ENCODE measurements at places on chromosomes 7 and 10. TPM values are rescaled to one million over a fixed set of nuclear protein-coding genes. Genes with fewer than 3 reads are reported as not detected.
A peak's percentile ranks its signal among the peaks of the same experiment; 100 is the strongest.

Gene AKR1C4
- not detected for total RNA-seq

Gene LAMB1
- 152 TPM for total RNA-seq

Gene FLNC
- total RNA-seq, result 31.9 TPM

Gene MRC1
- total RNA-seq, result 18.9 TPM

- H3K36me3 ChIP-seq, result no peaks in the 10 kb centered on the region
- H3K27ac ChIP-seq, result no peak overlapping the region
- peaks cover 25% of the 10 kb centered on the region for H3K4me1 ChIP-seq
- no peak overlapping the region for H3K4me3 ChIP-seq
These were observed 25.3 kb downstream of the MAP3K8 start for GRCh38 chr10:30459283-30459682.

- no peaks in the 10 kb centered on the region for H3K27me3 ChIP-seq
- no peak overlapping the region for H3K27ac ChIP-seq
- no peaks in the 10 kb centered on the region for H3K4me1 ChIP-seq
- no peaks in the 10 kb centered on the region for H3K36me3 ChIP-seq
These were observed 286.7 kb upstream of the PRKCQ start for GRCh38 chr10:6866757-6867156.

- H3K27me3 ChIP-seq, result no peaks in the 10 kb centered on the region
- H3K4me3 ChIP-seq, result no peak overlapping the region
- no peak for DNase-seq
- H3K27ac ChIP-seq, result no peak overlapping the region
These were observed 26.8 kb upstream of the ITPRID1 start for GRCh38 chr7:31487071-31487470.

DNA sequence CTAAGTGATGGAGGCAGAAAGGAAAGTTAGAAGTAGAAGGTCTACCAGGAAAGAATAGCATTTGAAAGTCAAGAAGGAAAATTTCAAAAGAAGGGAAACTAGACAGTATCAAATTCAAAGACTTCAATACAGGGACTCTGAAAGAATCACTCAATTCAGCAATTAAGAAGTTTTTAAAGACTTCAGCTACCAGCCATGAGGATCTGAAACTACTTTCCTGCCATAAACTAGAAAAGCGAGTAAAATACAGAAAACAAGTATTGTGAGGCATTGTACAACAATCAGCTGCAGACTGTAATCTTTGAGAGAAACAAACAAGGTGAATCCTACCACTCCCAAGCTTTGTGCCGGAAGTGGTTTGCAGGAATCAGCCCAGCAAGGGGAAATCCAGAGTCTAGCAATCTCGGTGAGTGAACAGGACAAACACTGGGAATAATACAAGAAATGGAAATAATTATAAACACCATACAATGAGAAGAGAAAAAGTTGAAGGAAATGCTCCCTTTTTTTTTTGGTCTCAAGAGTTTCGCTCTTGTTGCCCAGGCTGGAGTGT lies 62.4 kb downstream of the ARHGAP12 start:
- H3K4me3 ChIP-seq, result no peak overlapping the region
- H3K36me3 ChIP-seq, result no peaks in the 10 kb centered on the region
- H3K27me3 ChIP-seq, result no peaks in the 10 kb centered on the region
- no peak overlapping the region for H3K27ac ChIP-seq
- peaks cover 10% of the 10 kb centered on the region for H3K4me1 ChIP-seq
- no peak for DNase-seq

Gene RPEL1
- total RNA-seq, result not detected

DNA sequence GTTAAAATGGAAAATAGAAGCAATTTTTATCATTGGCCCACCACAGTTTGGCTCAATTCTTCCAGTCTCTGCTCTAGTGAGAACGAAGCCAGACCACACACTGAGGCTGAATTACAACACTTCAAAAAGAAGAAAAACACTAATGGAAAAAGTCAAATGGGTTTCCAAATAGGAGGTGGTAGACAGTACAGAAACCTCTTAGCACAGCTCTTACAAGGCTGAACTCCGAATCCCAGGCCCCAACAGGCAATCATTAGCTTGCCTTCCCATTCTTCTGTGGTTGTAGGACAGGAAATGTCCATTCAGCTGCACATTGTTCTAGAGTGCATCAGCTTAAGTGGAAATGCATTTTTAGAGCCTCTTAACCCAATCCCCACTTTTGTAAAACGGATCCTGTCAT lies 115.1 kb upstream of the MEOX2 start:
- no peak overlapping the region for H3K27ac ChIP-seq
- H3K27me3 ChIP-seq, result no peaks in the 10 kb centered on the region
- no peaks in the 10 kb centered on the region for H3K36me3 ChIP-seq
- no peaks in the 10 kb centered on the region for H3K4me1 ChIP-seq
- DNase-seq, result no peak
- no peak overlapping the region for H3K4me3 ChIP-seq

- no peaks in the 10 kb centered on the region for H3K27me3 ChIP-seq
- DNase-seq, result no peak
- no peak overlapping the region for H3K27ac ChIP-seq
- no peaks in the 10 kb centered on the region for H3K4me1 ChIP-seq
These were observed 610.4 kb downstream of the IPMK start for GRCh38 chr10:57657164-57657765.

Gene ASIC3
- total RNA-seq, result 3.7 TPM

DNA sequence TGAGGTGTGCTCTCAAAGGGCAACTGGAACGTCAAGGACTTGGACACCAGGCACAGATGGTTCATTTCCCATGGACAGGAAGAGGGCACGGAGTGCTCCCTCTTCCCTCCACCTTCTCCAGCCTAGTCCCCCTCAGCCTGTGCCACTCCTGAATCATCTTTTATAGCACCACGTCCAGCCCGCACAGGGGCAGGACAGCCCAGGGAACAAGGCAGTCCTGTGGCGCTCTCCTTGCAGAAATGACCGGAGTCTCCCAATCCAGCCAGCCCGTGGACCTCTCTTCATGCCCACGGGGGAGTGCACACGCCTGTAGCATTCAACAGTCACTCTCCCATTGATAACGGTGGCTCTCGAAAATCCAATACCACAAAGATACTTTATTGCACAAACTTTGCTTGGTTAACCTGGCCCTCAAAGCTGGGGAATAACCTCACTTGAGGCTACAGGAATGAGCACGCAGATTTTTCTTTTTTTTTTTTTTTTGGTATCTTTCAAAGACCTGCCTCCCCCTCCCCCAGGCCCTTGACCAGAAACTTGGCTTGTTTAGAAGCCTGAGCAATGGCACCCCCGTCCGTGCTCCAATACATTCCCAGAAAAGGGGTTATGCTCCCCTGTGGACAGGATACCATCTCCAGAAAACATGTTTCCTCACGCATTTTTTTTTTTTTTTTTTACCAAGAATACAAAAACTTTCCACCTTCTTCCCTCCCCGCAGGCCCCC lies 733 bp downstream of the PRKCQ start:
- no peaks in the 10 kb centered on the region for H3K4me1 ChIP-seq
- peak overlapping the region; percentile 86 for H3K4me3 ChIP-seq
- H3K27ac ChIP-seq, result peak overlapping the region; percentile 20
- H3K27me3 ChIP-seq, result no peaks in the 10 kb centered on the region

DNA sequence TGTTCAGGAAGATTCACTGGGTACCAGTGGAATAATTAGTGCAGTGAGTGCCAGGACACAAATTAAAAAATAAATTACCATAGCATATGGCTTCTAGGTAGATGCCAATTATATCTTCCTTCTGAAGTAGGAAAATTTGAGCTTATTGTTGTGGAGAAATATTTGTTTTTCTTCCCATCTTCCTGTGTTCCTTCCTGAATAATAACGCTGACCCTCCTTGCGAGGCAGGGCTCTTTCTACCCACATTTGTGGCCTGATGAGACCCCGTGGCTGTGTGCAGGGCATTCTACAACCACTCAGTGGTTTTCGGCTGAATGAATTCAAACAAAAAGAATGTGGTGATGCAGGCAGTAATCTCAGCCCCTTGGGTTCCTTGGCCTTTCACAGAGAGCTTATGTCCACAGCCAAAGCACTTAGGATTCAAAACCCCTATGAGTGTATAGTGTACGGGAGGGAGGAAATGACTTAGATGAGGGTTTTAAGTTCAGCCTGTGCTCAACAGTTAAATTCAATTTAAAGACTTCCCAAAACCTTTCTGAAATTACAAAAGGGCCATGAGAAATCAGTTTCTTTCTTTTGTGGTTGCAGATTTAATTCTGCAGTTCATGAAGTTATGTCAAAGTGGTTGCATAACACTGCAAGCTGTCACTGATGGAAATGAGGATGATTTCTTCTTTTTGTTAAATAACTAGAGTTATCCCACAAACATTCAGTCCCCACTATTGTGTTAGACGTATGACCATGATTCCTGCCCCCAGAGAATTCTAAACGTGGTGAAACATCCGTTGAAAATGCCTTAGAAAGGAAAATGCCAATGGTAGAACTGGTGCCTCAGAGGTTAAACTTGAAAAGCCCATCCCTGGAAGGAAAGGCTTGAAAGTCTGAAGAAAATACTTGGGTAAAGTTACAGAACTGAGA lies 255.3 kb downstream of the FZD1 start:
- no peaks in the 10 kb centered on the region for H3K4me1 ChIP-seq
- H3K36me3 ChIP-seq, result no peaks in the 10 kb centered on the region
- no peak overlapping the region for H3K4me3 ChIP-seq
- DNase-seq, result no peak

Gene FAM25A
- 40.0 TPM for total RNA-seq

DNA sequence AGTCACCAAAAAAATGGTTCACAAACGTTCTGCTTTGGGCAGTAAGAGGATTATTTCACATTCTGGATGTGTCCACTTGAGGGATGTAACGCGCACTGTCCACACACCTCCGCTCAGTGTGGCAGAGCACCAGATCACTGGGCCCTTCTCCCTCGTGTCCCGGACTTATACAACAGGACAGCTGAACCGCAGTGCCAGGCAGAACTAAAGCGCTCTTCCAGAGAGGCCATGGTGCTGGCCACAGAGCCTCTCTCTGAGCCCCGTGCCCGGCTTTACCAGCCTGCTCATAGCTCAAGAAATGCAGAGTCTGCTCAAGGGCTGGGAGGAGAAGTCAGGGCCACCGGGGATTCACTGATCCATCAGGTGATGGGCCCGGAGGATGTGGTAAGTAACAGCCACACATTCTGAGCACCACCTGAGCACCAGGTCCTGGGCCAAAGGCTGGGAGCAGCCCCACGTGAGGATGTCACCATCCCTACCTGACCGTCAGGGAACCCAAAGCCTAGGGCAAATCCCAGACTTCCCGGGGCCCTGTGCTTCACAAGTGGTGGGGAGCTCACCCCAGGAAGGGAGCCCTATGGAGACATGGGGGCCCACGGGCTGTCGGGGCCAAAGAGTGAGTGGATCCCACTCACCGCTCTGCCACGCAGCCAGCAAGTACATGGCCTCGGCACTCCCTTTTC lies 74.9 kb downstream of the FAM53B start:
- peaks cover 88% of the 10 kb centered on the region for H3K4me1 ChIP-seq
- H3K36me3 ChIP-seq, result no peaks in the 10 kb centered on the region
- no peaks in the 10 kb centered on the region for H3K27me3 ChIP-seq
- H3K27ac ChIP-seq, result peak overlapping the region; percentile 33

- no peaks in the 10 kb centered on the region for H3K27me3 ChIP-seq
- peaks cover 69% of the 10 kb centered on the region for H3K4me1 ChIP-seq
- H3K4me3 ChIP-seq, result peak overlapping the region; percentile 70
These were observed 1.4 kb downstream of the CHST3 start for GRCh38 chr10:71965623-71966022.

GRCh38 chr7:144738708-144739314 lies 97.0 kb downstream of the TPK1 start:
- no peak overlapping the region for H3K27ac ChIP-seq
- no peaks in the 10 kb centered on the region for H3K27me3 ChIP-seq
- no peak for DNase-seq
- no peaks in the 10 kb centered on the region for H3K4me1 ChIP-seq

All from vagina (tissue), 2 donors.